ENCODE measurements at places on chromosomes 11 and 22. TPM values are rescaled to one million over a fixed set of nuclear protein-coding genes. Genes with fewer than 3 reads are reported as not detected.

- no peak overlapping the region for H3K27ac ChIP-seq
- DNase-seq, result no peak
- H3K4me3 ChIP-seq, result no peak overlapping the region
- no peaks in the 10 kb centered on the region for H3K36me3 ChIP-seq
These were observed 17.0 kb upstream of the KCNJ11 start for GRCh38 chr11:17405232-17406005.

DNA sequence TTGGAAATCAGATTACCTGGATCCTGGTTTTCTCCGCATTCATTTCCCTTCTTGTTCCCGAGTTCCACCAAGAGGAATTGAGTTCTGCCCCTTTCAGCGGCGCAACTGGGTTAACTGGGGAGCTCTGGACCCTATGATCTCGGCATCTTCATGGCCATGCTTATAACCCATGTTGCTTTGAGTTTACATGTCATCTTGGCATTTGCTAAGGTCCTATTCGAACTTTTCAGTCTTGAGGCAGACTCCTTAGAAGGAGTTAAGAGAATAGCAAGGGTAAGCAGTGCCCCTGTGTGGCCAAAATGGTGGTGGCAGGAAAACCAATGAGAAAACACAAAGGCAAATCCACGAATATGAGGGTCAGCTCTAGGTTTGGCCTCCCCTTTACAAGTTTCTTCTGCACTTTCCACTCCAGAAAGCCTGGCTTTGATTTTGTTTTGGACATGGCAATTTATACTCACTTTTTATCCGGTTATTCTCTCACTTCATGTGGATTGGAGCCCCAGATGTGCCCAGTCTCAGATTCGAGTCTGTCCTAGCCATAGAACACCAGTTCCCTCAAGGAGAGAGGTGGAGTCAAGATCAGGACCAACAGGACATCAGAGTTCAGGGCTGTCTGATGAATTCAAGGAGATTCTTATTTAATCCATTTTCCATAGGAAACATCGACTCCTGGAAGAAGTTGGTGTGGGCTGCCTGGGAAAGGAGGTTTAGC is 55.3 kb upstream of the FBXO3 start:
- peak; percentile 47 for DNase-seq
- H3K27ac ChIP-seq, result no peak overlapping the region
- H3K4me1 ChIP-seq, result peaks cover 3% of the 10 kb centered on the region
- H3K27me3 ChIP-seq, result peaks cover 73% of the 10 kb centered on the region

GRCh38 chr22:46794067-46794466 is 31.6 kb downstream of the TBC1D22A start:
- H3K4me1 ChIP-seq, result peaks cover 28% of the 10 kb centered on the region
- H3K27me3 ChIP-seq, result no peaks in the 10 kb centered on the region
- peaks cover 29% of the 10 kb centered on the region for H3K36me3 ChIP-seq
- no peak overlapping the region for H3K27ac ChIP-seq
- no peak for DNase-seq

DNA sequence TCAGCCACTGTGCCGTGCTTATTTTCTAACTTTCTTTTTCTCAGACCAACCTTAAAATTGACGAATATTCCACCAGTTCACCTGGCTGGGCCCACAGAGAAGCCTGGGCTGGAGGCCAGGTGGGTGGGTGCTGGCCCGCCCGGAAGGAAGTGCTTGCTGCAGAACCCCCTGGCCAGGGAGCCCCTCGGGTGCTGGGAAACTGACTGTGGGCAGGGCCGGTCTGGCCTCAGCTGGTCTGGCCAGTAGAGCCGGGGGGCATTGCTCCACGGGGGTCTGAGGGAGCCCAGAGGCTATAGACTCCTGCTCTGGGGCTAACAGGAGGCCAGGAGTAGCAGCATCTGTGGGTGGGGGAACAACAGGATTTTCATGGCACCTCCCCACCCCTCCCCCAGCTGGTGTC is 6.8 kb upstream of the CHID1 start:
- H3K36me3 ChIP-seq, result no peaks in the 10 kb centered on the region
- DNase-seq, result no peak
- H3K4me3 ChIP-seq, result no peak overlapping the region
- H3K27me3 ChIP-seq, result no peaks in the 10 kb centered on the region
- peaks cover 3% of the 10 kb centered on the region for H3K4me1 ChIP-seq

- DNase-seq, result no peak
- no peaks in the 10 kb centered on the region for H3K27me3 ChIP-seq
- no peaks in the 10 kb centered on the region for H3K36me3 ChIP-seq
- no peak overlapping the region for H3K27ac ChIP-seq
- H3K4me1 ChIP-seq, result no peaks in the 10 kb centered on the region
- H3K4me3 ChIP-seq, result no peak overlapping the region
These were observed 38.4 kb downstream of the MOB2 start for GRCh38 chr11:1447845-1448825.

GRCh38 chr11:69339041-69339733 is 45.2 kb downstream of the MYEOV start:
- peak overlapping the region; percentile 42 for H3K4me3 ChIP-seq
- H3K4me1 ChIP-seq, result peaks cover 37% of the 10 kb centered on the region
- H3K27me3 ChIP-seq, result no peaks in the 10 kb centered on the region
- peak; percentile 16 for DNase-seq
- peak overlapping the region; percentile 85 for H3K27ac ChIP-seq

GRCh38 chr11:2399488-2400068 is 972 bp upstream of the TSSC4 start:
- H3K27ac ChIP-seq, result peak overlapping the region; percentile 67
- peaks cover 2% of the 10 kb centered on the region for H3K36me3 ChIP-seq
- peak overlapping the region; percentile 95 for H3K4me3 ChIP-seq
- H3K27me3 ChIP-seq, result no peaks in the 10 kb centered on the region

DNA sequence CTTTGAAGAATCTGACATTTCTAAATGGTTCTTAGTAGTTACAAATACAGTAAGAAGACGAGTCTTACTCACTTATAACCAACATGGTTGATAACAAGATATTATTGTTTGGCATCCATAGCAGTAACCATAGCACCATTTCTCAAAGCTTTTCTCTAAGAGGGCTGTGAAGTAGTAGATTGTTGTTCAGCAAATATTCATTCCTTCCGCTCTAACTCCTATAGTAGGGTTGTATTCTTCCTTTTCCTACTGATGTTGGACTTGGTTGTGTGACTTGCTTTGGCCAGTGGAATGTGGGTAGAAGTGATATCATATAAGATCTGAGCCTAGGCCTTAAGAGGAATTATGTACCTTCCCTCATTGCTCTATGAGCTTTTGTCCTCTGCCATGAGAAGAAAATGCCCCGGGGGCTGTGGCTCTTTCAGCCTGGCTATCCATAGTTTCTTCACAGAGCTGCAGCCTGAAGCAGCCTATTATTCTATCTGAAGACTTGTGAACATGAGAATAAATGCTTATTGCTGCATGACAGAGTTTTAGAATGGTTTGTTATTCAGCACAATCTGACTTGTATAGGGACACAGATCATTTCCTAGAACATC is 28.9 kb upstream of the ZBED5 start:
- H3K27ac ChIP-seq, result no peak overlapping the region
- peaks cover 5% of the 10 kb centered on the region for H3K27me3 ChIP-seq
- peaks cover 7% of the 10 kb centered on the region for H3K36me3 ChIP-seq
- no peaks in the 10 kb centered on the region for H3K4me1 ChIP-seq
- no peak overlapping the region for H3K4me3 ChIP-seq
- DNase-seq, result no peak

DNA sequence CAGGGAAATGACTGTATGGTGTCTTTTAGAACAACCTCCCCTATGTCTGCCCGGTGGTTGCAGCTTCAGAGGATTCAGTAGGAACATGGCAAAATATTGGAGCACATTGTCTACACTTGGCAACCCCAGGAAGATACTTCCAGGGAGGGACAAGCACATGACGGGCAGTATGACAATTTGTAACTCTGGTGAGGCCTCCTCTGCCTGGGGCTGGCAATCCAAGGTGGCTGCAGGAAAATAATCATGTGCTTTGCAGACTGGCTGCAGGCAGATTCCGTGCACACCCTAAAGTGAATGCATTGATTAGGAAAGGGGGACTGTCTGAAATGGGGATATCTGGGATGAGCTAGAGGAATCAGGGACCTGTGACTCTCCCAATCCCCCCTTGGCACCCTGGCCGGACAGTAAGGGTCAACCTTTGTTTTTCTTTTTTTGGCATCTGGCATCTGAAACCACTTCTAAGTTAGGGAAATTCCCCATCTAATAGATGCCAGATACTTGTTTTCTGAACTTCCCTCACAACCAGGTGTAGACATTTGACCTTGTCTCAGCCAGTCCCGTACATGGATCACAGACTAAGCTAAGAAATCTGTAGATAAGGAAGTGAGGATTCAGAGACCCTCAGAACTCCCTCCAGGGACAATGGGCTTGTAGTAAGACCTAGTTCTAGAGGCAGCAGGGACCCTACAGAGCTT is 10.5 kb upstream of the PHOX2A start:
- DNase-seq, result no peak
- H3K36me3 ChIP-seq, result no peaks in the 10 kb centered on the region
- no peaks in the 10 kb centered on the region for H3K4me1 ChIP-seq
- H3K27me3 ChIP-seq, result peaks cover 7% of the 10 kb centered on the region

DNA sequence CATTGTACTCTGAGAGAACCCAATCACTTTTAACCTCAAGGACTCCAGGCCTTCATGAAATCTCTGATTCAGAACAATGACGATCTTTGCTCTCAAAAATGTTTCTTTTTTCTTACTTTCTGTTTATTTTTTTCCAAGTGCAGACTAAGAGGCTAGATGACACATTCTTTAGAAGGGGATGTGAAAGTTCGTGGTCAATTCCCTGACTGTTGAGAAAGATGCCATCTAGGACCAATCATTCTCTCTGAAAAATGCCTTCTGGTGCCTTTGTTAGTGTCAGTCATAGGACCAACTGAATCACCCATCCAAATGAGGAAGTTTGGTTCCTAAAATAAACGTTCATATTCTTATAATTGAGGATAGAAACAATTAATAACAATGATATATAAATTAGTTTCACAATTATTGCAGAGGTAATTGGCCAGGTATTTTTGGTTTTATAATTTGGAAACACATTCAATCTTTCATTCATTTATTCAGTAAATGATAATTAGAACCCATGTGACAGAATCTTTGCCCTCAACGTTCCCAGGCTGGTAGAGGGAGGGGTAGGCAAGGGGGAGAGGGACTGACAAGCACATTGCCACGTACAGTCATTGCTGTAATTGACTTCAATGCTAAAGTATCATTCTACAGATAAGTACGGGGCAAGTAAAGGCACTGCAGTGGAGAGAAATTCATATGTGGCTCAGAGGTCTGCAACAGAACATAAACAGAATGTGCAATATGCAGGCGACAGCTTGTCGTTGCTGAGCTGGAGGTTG is 333.4 kb upstream of the MPPED2 start:
- DNase-seq, result no peak
- H3K36me3 ChIP-seq, result no peaks in the 10 kb centered on the region
- peaks cover 14% of the 10 kb centered on the region for H3K27me3 ChIP-seq
- H3K27ac ChIP-seq, result no peak overlapping the region

DNA sequence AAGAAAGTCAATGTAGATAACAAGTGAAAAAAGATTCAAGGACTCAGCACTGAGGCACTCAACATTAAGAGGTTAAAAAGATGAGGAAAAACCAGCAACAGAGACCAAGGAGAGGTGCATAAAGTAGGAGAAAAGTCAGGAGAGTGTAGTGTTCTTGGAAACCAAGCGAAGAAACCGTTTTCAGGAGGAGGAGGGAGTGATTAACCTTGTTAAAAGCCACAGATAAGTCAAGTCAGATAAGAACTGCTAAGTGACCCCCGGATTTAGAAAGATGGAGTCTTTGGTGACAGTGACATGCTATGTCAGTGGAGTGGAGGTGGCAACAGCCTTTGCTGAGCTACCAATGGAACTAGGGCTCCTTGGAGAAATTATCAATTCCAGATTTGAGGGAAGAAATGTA is 13.9 kb upstream of the NARS2 start:
- H3K27ac ChIP-seq, result no peak overlapping the region
- no peak overlapping the region for H3K4me3 ChIP-seq
- peaks cover 4% of the 10 kb centered on the region for H3K27me3 ChIP-seq
- no peak for DNase-seq

Gene LMF2
- total RNA-seq, result 62.6 TPM

Gene KLHDC7B
- total RNA-seq, result 15.9 TPM

Gene IFITM1
- total RNA-seq, result 345 TPM

Gene OR8D1
- total RNA-seq, result not detected

Measured in activated naive CD8-positive, alpha-beta T cell treated with anti-CD3 and anti-CD28 coated beads for 36 hours (primary cell).